ENCODE measurements at places on chromosomes 3 and 15.

GRCh38 chr3:64625381-64625780 lies 62.4 kb downstream of the ADAMTS9 start:
- DNase-seq: no peak

GRCh38 chr15:27820232-27820631 lies 278.9 kb downstream of the OCA2 start:
- DNase-seq: no peak

GRCh38 chr3:149657321-149657925 lies 402 bp downstream of the WWTR1 start:
- no peak for DNase-seq

GRCh38 chr3:104359546-104359945 lies 1007.2 kb upstream of the ALCAM start:
- no peak for DNase-seq

DNA sequence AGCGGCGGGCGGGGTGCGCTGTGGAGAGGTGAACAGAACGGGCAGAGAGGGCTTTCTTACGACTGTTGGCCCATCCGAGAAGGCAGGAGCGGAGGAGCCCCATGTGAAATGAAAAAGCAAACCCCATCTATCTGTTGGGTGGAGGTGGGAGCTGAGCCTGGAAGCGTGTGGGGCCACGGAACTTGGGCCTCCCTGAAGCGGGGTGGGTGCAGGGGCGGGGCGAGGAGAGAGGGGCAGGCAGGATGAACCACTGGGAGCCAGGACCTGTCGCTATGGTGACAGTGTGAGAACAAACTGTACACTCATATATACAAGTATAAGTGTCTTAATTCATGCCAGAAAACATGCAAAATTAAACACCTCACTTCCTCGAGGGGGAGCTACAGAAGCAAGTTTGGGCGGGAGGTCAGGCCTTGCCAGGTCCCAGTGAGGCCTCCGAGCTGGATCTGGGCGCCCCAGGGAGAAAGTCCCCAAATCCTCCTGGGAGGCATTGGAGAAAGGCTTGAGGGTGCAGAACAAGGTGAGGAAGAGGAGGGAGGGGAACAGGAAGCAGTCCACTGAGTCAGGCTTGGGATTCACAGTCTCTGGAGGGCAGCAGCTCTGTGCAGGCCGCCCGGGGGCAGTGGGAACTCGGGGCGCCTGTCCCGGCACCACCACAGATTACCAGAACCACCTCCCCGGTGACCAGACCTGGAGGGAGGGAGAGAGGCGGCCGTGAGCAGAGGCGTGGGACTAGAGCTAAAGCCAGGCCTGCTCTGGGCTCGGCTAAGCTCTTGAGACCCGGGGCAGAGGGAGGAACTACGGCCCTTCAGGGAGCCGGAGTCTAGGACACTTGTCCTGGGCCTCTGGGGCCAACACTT lies 34.8 kb downstream of the RBPMS2 start:
- no peak for DNase-seq

GRCh38 chr3:6528951-6529350 lies 332.0 kb upstream of the GRM7 start:
- DNase-seq: no peak

- peak; percentile 54 for DNase-seq
Observed at GRCh38 chr3:194344012-194344411, 7.1 kb downstream of the CPN2 start.

- DNase-seq: no peak
Observed at GRCh38 chr3:107848351-107848915, 242.4 kb downstream of the CD47 start.

DNA sequence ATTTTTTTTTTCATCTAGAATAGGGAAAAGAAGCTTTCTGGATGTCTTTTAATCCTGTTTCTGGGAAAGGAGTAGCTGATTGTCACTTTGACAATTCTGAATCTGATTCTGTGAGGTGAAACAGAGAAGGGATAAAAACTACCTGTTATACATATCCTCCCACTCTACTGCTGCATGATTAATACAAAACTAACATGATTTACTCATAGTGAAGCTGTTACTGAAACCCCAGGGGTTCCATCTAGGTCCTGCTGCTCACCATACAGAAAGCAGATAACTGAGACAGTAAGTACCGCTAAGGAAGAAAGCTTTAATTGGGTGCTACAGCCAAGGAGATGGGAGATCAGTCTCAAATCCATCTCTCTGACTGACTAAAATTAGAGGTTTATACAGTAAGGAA lies 610.9 kb upstream of the ALCAM start:
- DNase-seq: no peak

GRCh38 chr3:87351937-87352336 lies 75.6 kb upstream of the POU1F1 start:
- no peak for DNase-seq

DNA sequence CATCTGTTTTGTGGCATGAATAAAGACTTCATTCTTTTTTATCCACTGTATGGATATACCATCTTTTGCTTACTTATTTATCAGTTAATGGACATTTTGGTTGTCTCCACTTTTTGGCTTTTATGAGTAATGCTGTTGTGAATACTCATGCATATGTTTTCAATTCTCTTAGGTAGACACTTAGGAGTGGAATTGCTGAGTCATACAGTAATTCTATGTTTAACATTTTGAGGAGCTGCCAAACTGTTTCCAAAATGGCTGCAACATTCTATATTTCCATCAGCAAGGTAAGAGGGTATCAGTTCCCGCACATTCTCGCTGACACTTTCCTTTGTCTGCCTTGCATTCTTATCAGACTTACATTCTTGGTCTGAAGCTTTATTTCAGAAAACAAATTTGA lies 191.1 kb downstream of the WNT5A start:
- no peak for DNase-seq

- DNase-seq: no peak
Observed at GRCh38 chr3:122066331-122067213, 11.4 kb downstream of the CD86 start.

- DNase-seq: no peak
Observed at GRCh38 chr15:62279041-62279440, 114.0 kb upstream of the C2CD4B start.

- DNase-seq: no peak
Observed at GRCh38 chr3:48057521-48057920, 41.3 kb upstream of the MAP4 start.

GRCh38 chr3:139470199-139470598 lies 6.1 kb downstream of the RBP2 start:
- DNase-seq: no peak

DNA sequence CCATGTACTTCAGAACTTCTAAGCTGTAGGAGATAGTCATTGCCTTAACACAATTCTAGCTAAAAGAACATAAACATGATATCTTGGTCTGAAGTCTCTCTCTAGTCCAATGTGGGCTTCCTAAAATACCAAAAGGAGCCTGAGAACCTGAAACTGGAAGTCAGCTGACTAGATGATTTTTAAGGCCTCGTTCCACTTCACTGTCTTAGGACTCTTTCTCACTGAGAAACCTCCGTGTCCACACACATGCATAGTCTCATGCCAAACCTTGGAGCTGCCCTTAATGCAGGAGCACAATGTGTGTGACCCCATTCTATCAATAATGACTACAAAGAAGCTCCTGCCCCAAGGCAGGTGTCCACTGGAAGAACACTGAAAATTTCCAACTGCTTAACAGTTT lies 87.7 kb downstream of the ETFA start:
- no peak for DNase-seq

DNA sequence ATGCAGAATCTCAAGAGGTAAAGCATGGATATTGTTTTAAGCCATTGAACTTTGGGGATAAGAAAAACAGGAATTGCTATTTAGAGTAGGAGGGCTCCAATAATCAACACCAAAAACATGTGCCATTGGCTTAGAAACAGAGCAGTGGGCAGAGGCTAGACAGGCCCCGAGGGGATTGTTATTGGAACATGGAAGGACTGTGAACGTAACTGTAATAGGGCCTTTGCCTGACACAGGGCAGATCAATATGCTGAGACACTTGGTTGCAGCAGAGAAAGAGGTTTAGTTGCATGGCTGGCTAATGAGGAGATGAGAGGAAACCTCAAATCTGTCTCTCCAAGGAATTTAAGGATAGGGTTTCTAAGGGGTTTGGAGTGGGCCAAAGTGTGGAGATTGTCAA lies 36.9 kb upstream of the RAF1 start:
- no peak for DNase-seq

DNA sequence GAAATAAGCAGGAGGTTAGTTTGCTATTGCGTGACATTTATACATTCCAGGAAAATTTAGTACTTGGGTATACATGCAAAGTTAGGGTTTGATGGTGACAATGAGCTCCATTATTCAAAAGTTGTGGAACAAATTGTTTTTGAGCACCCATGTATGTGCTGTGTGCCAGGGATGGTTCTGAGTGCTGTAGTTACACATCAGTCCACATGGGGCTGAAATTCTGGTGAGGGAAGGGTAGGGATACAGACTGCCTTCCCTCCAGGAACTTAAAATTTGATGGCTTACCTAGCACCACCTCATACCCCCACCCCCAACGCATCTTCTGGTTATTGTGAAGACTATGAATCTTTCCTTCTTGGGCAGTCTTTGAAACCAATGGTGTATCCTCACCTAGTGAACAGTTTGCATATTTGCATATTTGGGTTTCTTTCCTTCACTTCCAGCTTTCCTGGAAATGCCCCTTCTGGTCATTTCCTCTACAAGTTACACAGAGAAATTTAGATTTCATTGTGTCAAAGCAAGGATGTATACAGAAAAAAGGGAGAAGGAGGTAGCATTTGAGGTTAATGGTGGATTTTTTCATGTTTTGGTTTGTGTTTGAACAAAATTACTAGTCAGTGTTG lies 222.0 kb upstream of the IL12A start:
- no peak for DNase-seq

GRCh38 chr15:87817553-87817952 lies 439.0 kb downstream of the NTRK3 start:
- no peak for DNase-seq

GRCh38 chr15:87744815-87745214 lies 511.7 kb downstream of the NTRK3 start:
- DNase-seq: no peak

DNA sequence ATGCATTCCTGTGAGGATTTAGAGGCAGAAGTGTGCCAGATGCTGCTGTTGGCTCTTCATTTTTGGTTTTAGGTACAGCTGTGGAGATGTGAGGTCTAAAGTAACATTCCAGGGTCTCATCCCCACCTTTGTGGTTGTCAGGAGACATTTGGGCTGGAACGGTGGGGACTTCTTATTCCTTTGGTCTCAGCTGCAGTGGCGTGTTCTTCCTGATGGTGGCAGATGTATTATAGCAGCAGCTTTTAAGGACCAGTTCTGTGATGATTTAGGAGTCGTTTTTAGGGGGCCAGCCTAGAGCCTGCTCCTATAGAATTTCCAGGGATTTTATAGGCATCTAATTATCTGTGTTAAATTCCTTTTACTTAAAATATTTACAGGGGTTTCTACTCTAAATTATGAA lies 221.0 kb upstream of the EOMES start:
- DNase-seq: no peak

DNA sequence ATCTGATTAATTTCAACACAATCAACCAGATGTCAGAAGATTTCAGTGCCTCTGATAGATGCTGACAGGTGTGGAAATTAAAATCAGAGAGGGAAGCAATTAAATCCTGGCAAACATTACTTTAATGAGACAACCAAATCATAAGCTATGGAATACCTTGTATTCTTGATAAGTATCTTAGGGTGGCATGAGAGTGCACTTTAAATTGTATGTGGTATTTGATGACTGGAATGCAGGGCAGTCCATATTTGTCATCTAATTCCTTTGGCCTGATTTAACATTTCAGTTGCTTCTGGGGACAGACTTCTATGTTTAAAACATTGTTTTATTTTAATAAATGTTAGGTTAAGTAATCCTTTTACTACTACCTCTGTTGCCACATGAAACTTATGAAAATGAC lies 184.1 kb downstream of the LPP start:
- no peak for DNase-seq

DNA sequence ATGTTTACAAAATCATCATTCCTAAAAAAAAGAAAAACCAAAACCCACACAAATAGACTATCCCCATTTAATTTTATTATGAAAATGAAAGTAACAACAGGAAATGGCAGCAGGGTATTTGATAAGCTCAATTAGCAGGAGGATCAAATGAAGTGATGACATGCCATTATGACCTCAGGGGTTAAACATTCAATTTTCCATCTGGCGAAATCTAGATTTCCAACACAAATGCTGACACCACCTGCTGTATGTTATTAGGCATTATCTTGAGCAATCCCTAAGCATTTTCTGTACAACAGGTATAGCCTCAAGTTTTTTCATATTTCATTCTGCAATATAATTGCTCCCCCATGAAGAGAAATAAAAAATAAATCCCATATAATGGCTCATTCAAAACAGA lies 57.1 kb downstream of the SHQ1 start:
- DNase-seq: no peak

DNA sequence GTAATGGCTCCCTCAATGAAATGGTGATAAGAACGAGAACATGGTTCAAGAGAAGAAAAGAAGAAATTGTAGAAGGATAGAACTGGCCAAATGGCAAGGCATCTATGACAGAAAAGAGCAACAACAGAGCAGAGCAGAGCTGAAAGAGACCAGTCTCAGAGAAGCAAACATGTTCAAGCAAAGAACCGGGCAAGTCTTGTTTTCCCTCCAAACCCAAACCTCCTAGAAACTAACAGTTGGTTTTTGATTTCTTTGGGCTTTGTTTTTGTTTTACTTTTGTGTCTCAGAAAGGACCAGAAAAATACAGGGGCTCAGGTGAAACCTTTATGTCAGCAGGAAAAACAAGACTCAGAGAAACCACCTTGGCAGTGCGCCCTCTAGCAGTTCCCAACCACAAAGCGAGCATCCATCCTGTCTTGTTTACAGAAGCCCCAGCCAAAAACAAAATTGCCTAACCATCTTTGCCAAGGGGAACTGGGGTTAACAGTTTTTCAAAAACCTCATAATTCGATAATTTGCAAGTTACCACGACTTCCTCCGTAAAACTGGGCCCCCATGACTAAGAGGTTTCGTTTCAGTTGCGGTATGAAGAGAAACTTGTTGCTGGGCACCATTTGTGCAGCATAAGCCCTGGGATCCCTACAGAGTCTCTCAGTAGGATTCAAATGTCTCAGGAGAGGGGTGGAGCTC lies 159.2 kb upstream of the SLC24A5 start:
- peak; percentile 9 for DNase-seq

- DNase-seq: peak; percentile 36
Observed at GRCh38 chr3:155870945-155871745, 695 bp downstream of the GMPS start.

DNA sequence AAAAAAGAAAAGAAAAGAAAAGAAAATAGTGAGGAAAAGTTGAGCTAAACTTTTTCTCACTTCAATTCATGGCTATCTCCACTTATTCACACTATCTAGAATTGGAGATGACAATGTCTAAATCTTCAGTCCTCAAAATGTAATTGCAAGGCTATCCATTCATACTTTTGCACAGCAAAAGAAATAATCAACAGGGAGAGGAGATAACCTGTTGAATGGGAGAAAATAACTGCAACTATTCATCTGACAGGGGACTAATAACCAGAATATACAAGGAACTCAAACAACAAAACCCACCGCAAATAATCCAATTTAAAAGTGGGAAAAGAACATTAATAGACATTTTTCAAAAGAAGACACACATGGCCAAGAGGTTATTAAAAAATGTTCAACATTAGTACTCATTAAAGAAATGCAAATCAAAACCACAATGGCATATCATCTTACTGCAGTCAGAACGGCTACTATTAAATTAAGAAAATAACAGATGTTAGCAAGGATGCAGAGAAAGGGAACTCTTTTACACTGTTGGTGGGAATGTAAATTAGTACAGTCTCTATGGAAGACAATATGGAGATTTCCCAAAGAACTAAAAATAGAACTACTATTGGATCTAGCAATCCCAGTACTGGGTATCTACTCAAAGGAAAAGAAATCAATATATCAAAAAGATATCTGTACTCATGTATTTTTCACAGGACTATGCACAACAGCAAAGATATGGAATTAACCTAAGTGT lies 73.5 kb upstream of the PPIB start:
- DNase-seq: no peak

- DNase-seq: no peak
Observed at GRCh38 chr3:101778385-101779046, 495 bp upstream of the NXPE3 start.
